ENCODE measurements at places on chromosomes 7 and 10.

DNA sequence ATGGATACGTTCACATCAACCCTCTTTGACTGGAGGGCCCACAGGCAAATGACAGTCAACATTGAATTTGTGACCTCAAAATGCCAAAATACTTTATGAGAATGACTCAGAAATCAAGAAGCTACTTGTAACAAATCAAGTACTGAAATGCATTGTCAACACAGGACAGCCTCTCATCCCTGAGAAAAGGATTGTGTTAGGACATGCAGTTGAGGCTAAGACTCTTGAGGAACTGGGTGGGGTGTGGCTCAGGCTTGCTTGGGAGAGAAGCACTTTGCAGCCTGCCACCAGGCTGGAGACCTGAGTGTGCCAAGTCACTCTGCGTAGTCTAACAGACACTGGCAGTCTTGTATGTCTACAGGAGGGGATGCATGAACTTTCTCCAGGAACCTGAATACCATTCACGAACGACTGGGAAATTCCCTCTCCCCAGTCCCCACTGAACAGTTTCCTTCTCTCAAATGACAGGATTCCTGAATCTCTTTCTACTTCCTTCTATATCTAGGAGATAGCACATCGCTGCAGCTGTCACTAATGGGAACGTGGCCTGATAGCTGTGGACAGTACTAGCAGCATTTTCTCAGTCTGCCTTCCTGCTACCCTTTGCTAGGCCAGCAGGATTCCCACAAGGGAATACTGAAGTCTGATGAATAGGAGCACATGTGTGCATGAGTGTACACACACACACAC, 3.3 kb upstream of the SMO start:
- DNase-seq: no peak

- DNase-seq: no peak
Observed at GRCh38 chr7:153943457-153943856, 108.7 kb upstream of the DPP6 start.

GRCh38 chr10:28587970-28588290, 55.0 kb downstream of the WAC start:
- DNase-seq: no peak

DNA sequence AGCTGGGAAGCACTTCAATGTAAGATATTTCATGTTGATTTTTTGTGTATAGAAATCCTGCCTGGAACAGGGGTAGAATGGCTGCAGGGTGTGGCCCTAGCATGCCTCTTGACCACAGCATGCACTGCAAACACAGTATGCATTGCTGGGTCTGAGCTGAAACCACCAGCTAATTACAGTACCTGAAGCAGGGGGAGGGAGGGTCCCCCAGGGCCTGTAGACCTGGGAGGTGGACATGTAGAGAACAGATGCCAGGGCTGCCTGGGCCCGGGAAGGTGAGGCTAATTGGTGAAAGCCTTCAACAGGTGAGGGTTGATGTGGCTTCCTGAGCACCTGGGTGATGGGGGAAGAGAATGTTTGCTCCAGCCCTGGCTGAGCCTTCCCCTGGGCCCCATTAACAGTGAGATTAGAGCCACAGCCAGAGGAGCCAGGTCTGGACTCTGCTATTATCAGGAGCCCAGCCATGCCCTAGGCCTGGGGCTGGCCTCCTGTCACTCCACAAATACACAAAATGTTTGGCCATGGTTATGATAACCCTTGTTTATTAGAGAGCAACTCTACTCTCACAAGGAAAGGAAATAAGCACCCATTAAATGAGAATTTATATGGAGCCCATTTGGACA, 83.3 kb downstream of the PLXNA4 start:
- no peak for DNase-seq

GRCh38 chr7:157122800-157123495, 15.8 kb upstream of the UBE3C start:
- no peak for DNase-seq

- DNase-seq: no peak
Observed at GRCh38 chr7:18553605-18554003, 58.1 kb downstream of the HDAC9 start.

DNA sequence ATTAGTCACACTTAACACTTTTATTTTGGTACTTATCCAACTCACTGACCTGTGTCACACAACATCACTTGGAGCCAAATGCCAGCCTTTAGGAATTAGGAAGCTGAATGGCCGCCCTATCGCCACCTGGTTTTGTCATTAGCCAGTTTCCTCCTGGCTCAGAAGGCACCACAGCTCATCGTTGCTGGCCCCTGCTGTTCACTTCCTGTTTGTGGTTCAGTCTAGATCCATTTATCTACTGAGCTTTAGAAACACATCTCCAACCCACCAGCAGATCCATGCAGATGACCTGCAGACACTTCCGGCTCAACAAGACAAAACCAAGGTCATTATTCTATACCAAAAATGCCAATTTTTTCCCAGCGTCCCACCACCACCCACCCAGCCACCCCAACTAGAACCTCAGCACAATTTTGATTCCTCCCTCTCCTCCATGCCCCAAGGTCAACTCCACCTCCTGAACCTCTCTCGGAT, 193.5 kb upstream of the NEBL start:
- DNase-seq: no peak

DNA sequence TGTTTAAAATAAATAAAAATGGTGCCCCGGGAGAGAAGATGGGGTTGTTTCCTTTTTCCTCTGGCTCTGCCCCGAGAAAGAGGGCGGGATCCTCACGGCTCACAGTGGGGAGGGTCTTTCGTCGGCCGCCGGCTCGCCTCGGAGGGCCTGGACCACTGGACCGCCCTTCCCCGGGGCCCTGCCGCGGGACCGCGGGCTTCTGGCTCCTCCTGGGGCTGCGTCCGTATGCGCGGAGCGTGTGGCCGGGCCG, 3.5 kb upstream of the IGF2BP3 start:
- DNase-seq: no peak

GRCh38 chr7:99642027-99642426, 25.3 kb downstream of the ZSCAN25 start:
- no peak for DNase-seq

GRCh38 chr10:95288303-95288702, 2.5 kb downstream of the PDLIM1 start:
- no peak for DNase-seq

GRCh38 chr10:114925587-114926586, 12.1 kb upstream of the TRUB1 start:
- no peak for DNase-seq

DNA sequence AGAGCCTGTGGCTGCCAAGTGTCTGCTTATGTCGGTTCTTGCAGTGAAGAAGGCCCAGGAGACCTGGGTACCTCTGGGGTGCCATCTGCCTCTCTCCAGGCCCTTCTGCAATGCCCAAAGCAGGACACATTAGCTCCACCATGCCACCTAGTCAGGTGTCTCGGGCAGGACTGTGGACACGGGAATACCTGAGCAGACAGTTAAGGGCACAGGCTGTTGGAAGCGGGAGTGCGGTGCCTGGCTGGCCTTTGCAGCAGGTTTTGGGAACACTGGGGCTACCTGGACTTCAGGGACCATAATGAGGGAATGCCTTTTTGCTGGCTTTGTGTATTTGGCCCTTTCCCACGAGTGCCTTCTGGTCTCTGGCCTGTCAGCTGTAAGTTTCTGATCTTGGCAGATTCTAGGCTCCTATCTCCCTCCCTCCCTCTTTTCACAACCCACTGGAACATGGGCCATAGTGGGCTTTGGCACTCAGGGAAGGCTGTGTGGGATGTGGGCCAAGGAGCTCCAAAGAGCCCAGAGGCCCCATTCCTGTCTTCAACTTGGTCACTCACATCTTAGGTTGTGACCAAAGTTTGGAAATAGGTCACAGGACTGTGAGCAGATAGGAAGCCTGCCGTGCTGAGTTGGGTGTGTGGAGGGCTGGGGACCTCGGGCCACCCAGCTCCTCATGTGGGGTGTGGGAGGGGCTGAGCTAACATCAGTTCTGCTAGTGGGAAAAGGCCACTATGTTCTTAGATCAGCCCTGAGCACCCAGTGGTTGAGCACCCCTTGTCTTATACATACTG, 41.5 kb upstream of the CXCL12 start:
- no peak for DNase-seq

DNA sequence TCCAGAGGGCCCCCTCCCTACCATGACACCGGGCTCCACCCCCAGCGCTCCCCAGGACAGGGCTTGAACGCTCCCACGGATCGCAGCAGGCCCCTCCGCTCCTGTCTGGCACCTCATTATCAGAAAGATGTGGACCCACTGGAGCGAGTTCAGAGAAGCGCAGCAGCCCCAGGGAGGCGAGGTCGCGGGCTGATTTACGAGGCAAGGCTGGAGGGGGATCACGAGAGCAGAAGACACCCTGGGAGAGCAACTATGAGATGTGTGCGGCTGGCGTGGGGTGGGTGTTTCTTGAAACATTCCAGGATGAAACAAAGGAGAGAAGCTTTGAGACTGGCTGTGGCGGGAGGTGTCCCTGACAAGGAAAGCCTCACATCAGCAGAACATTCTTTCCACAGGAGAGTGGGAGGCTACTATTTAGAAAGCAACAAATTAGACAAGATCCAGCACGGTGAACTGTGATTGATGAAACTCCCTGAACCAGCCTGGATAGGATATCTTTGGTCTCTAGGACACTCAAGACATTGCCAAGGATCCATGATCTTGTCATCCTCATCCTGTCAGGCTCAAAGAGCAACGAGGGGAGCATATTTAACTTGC, 66.0 kb downstream of the JCAD start:
- DNase-seq: no peak

DNA sequence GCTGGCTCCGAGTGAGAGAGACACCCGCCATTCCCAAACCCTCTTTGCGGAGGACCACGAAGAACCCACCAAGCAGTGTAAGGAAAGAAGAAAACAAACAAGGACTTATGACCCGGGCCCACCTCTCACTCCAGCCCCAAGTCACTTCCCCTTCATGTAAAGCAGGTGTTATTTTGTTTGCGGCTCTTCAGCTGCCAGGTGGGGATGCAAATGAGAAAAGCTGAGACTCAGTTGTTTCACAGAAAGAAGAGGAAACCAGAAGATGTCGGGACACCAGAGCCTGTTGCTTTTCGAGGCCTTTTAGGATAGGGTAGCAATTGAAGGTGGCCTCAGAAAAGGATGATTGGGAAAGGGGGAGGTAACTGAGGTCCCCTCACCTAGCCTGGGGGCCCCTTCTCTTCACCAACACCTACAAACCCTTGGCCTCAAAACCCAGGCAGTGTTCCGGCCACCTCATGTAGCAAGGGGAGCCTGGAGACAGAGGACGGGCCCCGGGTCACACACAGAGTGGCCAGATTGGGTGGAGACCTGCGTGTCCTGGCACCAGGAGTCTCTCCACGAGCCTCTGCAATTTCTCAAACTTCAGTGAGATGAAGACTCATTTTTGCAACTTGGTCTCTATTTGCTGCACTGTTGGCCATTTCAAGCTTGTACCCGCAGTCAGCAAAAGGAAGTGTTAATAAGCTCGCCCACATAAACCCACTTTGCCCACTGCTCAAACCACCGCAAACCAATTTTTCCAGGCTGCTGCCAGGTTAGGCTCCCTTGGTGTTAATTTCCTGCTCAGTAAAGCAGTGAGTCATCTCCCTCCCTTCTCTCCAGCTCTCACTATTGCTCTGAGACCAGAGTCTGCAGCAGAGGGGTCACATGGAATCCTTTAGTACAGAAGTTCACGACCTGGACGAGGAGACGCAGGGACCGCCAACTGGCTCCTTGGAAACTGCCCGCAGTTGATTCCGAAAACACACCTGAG, 45.5 kb downstream of the AOC1 start:
- no peak for DNase-seq

- DNase-seq: no peak
Observed at GRCh38 chr10:11825796-11826414, 2.7 kb downstream of the PROSER2 start.

DNA sequence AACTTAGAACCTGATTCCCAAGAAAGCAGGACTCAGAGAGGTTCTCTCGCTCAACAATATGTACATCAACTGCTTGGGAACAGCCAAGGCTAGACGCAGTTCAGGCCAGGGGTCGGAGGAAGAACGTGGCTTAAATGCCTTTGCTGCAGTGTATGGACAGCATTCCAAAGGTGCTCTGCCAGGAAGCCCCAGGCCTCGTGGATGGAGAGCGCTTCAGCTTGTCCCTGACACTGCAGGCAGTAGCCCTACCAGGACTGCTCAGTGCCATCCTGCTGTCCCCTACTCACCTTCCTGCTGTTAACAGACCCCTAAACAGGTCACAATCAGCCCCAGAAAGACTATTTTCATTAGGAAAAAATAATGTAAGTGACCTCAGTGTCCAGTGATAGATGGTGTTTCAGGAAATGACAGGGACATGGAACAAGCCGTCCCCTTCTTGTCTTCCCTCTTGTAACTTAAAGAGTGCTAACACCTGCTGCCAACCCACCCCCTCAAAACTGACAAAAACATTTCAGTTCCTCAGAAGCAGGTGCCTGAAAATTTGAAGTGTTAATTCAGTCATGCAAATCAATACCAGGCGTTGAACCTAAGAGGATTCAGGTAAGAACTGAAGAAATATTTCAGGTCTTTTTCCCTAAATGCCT, 16.5 kb downstream of the CREB3L2 start:
- DNase-seq: no peak

DNA sequence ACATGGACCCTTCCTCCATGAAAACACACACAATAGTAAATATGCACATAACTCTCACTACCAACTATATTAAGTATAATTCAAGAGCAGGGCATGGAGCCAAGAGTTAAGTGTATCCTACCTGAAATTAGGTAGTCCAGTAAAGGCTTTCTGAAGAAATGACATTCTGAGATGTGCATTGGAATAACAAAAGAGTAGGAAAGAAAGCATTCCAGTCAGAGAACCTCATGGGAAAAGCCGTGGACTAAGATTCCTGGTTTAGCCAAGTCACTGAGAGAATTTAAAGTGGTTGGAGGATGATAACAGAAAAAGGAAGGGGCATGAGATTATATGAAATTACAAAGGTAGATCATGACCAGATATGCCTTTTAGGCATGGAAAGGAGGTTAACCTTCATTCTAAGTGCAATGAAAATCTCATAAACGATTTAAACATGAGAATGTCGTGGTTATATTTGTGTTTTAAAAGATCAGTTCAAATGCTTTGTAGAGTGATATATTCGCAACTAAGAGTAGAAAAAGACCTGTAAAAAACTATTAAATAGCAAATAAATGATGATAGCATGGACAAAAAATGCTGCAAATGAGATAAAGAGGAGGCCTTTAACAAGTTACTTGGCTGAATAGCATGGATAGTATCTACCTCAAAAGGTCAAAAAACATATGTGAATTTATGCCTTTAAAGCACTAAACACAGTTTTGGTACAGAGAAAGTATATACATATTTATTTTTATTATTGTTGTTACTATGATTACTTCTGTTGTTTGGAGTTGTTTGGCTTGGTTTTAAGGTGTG, 767.4 kb upstream of the GHITM start:
- no peak for DNase-seq

All from AML-193 (cell line).